ENCODE measurements at places on chromosomes 1 and 21.

GRCh38 chr1:38336301-38336923, 289.8 kb upstream of the POU3F1 start:
- peak; percentile 44 for DNase-seq

DNA sequence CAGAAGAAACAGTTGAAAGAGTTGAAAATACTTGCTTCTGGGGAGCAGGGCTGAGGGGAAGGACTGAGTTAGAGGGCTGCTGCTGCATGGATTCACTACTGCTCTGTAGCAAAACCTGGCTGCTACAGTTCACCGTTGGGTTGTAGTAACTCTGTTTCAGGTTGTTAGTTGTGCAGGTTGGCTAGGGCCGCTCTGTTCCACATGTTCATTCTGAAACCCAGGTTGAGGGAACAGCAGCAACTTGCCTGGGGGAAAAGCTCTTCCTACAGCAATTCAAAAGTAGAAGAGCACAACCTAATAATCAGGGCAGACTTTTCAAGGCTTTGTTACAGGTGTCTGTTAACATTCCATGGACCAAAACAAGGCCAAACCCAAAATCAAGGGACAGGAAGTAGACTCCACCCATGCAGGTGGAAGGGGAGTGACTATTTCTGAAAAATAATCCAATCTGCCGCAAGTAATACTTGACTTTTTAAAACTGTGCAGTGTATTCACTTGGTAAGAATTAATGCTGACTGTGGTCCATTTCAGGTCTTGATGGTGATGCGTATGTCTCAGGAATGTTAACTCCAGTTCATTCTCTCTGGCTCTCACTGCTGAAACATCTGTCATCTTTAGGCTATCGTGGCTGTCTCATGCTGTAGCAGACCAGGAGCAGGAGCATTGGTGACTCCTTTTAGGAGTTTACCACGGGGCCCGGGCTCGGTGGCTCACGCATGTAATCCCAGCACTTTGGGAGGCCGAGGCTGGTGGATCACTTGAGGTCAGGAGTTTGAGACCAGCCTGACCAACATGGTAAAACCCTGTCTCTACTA, 5.1 kb upstream of the PARK7 start:
- no peak for DNase-seq

- no peak for DNase-seq
Observed at GRCh38 chr1:154411525-154411924, 6.4 kb downstream of the IL6R start.

DNA sequence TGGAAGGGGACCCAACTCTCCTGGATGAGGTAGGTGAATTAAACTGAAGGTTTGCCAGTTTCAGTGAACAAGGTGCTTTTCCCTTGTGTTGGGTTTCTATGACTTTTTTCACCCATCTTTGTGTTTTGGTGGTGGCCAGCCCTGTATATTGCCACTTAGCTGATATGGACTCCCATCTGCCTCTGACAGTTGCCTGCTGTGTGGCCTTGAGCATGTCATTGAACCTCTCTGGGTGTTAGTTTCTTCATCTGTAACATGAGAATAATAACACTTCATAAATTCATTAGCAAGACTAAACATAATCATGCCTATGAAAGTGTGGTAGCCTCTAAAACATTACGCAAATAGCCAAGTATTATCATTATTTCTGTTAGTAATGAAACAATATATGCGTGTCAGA, 141.7 kb downstream of the PBX1 start:
- no peak for DNase-seq
